WTC11 (cell line): ENCODE measurements at places on chromosomes 6 and 20.

DNA sequence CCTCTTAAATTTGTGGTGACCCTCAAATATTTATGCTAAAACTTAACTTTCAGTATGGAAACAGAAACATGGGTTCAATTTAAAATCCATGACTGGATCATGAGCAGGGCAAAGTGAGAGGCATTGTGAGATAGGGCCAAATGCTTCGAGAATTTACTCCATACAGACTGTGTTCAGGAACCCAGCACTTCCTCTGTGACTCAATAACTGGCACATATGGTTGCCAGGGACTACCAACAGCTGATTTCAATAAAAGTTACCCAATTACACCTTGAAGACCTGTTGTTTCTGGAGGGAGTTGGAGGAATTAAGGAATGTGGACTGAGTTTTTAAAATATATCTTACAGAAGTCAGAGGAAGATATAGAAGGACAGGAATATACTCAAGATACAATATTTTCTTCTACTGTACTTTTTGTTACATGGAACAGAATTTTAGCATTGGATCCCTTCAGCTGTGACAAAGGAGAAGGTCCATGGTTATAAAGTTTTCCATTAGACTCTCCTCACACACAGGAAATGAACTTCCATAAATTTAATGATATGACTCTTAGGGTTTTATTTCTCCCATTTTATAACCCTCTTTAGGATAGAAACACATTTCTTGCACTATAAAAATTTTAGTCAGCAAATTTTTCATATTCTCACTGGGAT lies 258.5 kb downstream of the KHDC1L start:
- DNase-seq = no peak

DNA sequence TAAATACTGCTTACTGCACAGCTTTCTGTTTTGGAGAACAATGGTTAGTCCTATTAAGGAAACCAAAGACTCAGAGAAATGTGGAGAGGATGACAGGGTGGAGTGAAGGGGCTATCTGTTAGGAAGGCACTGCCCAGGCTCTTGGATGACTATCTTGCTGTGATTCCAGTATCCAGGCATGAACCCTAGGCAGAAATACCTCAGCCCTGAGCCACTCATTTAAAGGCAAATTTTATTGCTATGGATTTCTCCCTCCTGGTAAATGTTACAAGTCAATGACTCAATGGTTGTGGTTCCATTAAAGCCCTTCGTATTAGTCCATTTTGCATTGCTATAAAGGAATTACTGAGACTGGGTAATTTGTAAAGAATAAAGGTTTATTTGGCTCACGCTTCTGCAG lies 25.9 kb downstream of the ADGRF4 start:
- no peak for DNase-seq

DNA sequence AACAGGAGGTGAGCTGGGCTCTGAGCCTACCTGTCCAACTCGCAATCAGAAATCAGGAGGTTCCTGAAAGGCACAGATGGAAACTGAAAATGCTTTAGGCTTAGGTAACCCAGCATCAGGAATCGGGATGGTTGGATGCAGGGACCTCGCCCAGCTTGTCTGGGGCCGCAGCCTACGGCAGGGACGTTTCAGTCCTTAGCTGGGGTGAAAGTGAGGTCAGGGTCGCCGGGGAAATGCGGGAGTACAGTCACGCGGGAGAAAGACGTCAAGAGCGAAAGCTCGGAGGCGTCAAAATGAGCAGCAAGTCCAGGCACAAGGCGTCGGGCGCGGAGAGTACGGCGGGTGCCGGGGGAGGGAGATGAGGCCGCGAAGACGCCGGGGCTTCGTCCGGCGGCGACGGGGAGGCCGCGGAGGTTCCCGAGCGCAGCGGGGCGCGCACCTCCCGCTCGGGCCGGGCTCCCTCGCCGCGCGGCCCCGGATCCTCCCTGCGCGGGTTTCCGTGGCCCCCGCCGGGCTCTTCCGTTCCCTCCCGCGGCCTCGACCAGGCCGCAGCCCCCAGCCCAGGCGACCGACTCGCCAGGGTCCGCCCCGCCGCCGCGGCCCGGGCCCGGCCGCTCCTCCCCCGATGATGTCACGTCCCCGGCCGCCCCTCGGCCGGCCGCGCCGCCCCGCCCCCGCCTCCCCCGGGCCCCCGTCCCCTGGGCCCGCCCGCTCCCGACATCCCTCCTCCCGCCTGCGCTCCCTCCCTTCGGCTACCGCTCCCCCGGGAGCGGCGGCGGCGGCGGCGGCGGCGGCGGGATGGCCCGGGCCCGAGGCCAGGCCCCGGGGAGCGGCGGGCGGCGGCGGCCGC lies at the start of gene EBF4:
EBF4 (plus strand) TSS at position 745 of the 850 bp plus-strand sequence. CDS start 866 bp downstream, outside the sequence.
- DNase-seq = peak; percentile 49

GRCh38 chr20:14566505-14566904 lies 229.1 kb upstream of the FLRT3 start:
- DNase-seq = no peak

DNA sequence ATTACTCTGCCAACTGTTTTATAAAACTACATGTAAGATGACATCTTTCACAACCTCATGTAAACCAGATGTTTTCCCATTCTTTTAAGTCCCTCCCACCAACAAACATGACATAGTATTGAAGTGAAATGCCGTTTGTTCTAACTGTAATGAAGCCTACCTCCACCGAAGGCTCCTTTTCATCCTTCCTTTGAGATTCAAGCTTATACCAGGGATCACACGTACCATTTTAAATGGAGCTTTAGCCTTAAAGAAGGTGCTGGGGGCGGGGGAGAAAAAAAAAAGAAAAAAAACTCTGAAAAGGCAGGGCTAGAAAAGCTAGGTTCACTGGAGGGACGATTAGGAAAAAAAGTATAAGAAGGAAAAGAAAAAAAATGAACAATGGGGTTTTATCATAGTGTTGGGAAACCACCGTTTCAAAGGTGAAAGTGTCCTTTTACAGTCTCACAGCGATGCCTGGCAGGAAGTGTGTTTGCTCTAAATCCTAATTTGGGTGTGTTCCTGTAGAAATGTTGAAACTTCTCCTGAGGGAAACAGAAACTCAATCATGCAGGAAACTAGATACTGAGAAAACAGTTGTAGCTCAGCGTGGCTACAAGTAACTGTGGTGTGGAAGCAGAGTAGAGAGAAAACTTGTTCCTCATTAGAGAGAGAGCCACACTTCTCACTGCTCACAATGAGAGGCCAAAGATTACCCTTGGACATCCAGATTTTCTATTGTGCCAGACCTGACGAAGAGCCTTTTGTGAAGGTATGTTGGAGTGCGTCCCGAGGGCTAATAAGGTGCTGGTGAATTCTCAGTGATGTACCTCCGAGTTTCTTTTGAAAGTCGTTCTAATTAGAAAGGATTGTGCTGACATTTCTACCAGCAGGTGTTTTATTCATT lies 37.6 kb upstream of the HINT3 start:
- no peak for DNase-seq

- DNase-seq = no peak
These were observed 118.1 kb downstream of the RWDD2A start for GRCh38 chr6:83311231-83311630.

DNA sequence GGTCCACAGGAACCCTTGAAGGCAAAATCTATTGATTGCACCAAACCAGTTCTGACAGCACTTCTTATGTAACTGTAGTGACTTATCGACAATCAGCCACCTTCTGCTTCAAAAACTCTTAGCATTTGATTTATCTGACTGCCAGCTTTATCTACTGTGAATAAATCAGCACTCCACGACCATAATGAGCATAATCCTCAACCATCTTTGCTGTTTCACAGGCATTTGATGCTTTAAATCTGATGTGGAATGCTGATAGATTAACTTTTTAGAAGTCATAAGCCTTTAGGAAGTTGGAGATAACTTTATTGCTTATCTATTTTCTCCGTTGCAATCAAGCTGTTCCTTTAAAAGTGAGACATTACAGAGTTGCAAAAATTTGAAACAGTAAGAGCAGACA lies 101.5 kb upstream of the PTCHD4 start:
- no peak for DNase-seq

DNA sequence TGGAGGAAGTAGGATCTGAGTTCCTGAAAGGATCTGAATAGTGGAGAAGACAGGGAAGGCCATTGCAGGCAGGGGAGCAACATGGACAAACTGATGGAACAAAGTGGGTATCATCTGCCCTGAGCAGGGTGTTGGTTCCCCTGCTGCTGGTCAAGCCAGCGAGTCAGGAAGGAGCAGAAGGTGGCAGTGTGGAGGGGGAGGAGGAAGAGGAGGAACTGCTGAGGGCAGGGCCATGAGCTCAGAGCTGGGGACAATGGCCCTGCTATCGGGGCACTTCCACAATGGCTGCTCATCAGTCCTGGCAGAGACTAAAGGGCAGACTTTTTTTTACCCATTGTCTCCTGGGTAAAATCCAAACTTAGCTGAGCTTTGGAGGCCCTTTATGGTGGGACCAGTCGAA lies 13.6 kb downstream of the CNBD2 start:
- DNase-seq = no peak
